ENCODE measurements at places on chromosomes 12 and 14.

GRCh38 chr12:62698701-62699101 lies 232.1 kb downstream of the MON2 start:
- DNase-seq: no peak

DNA sequence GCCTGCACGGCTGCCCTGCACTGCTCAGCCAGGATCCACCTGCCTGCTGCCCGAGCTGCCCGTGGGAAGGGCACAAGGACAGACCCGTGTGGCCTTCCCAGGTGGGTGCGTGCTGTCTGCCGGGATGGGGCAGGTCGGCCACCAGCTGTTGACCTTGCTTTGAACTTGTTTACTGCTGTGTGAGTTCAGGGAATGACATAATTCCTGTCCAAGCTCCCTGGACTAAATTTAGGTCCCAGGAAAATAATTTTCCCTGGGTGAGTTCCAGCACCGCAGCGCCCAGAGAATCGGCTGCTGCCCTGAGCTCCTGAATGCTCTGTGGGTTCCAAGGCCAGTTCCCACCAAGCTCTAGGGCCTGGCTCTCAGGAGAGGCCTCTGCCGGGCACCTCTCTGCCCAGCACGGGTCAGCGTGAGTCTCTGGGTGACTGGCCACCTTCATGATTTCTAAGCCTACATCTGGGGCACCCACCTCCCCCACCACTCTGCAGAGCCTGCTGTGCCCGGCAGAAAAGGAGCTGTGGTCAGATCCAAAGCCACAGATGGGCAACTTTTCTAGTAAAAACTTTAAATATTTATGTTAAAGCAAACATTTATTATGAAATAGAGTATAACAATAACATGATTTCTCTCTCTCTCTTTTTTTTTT lies 27.2 kb upstream of the MLXIP start:
- no peak for DNase-seq

DNA sequence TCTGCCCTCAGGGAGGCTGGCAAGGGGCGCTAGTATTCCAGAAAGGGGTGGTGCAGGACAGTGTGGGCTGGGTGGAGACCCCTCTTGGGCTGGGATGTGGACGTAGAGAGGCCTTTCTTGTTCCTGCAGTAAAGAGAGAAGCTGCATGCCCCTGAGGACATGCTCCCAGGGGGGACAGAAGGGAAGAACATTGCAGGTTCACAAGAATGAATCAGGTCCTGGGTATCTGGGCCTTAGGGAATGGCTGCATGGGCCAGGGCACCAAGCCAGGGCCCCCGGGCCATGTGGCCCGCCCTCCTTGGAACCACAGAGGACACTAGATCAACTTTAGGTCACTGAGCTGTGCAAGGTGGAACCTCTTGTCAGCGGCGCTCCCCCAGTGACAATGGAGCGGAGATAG lies 51.8 kb downstream of the ZNF664 start:
- no peak for DNase-seq

- DNase-seq: no peak
Observed at GRCh38 chr12:57759360-57759980, 4.6 kb downstream of the MARCHF9 start.

GRCh38 chr12:123077298-123078119 lies 73.4 kb downstream of the PITPNM2 start:
- no peak for DNase-seq

DNA sequence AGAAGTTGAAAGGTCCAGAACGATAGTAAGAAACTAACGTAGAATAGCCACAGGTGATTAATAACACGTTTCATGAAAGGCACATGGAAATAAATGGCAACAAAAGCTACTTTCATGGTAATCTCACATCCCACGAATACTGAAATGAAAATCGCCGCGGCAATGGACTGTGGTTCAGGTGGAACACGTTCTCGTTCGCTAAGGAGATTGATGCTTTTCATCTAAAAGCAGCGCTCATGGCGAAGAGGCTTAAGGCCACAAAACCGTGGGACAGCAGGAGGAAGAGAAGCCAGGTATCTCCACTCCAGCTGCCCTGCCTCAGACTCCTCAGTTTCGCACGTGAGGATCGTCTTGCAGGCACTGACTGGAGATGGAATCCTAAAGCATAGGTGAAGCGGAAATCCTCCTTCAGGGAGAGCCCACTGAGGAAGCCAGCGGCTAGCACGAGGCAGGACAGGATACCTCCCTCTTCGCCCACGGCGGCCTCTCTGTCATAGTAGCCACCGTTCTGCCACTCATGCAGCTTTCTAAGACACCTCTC lies 696 bp upstream of the GPHN start:
- DNase-seq: no peak

DNA sequence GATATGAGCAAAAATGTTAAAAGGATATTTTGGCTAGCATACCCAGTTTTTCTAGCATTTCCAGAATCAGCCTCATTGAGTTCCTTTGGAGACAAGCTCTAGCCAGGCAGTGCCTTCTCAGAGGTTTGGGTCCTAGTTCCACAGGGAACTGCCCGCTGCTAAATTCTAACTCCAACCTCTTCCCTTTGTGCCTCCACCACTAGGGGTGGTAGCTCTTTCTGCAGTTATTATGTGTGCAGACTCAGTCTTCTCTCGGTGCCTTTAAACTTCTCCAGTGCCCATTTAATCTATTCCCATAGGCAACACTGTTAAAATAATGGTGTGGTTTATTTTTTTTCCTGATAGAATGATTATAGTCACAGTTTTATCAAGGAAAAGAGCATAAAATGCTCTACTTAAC lies 21.5 kb upstream of the SLC25A3 start:
- no peak for DNase-seq

GRCh38 chr12:80099259-80099658 lies at the start of gene OTOGL:
TSS of gene OTOGL (plus strand) at chr12:80099537. CDS start at chr12:80209432, 109,895 bp downstream.
- DNase-seq: no peak

GRCh38 chr12:97316321-97316720 lies 146.3 kb upstream of the RMST start:
- no peak for DNase-seq

GRCh38 chr12:22431693-22432251 lies 97.3 kb upstream of the ST8SIA1 start:
- DNase-seq: no peak

- no peak for DNase-seq
Observed at GRCh38 chr14:50953502-50953901, 9.2 kb upstream of the PYGL start.

- DNase-seq: no peak
Observed at GRCh38 chr14:31843361-31844091, 233.6 kb upstream of the ARHGAP5 start.

GRCh38 chr14:27056586-27056985 lies 458.8 kb upstream of the NOVA1 start:
- no peak for DNase-seq

DNA sequence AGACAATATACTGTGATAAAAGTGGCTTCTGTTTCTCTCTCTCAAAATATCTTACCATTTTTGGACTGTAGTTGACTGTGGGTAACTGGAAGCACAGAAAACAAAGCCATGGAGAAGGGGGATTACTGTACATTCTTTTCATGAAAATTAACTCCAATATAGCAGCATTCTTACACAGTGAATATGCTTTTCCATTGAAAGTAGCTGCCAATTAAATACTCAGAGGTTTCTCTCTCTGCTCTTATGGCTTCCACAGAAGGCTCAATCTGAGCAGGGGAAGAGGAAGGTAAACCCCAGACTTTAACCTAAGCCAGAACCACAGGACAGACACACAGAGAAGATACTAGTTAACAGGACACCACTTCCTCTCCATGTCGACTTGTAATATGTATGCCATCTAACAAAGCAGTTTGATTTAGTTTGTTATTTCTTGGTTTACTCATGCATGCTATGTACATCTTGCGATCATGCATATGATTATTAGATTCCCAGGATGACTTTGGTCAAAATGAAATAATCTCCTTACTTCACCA lies 150.2 kb downstream of the SSPN start:
- DNase-seq: no peak

GRCh38 chr14:22419620-22420019 lies 169.4 kb downstream of the DAD1 start:
- DNase-seq: no peak

DNA sequence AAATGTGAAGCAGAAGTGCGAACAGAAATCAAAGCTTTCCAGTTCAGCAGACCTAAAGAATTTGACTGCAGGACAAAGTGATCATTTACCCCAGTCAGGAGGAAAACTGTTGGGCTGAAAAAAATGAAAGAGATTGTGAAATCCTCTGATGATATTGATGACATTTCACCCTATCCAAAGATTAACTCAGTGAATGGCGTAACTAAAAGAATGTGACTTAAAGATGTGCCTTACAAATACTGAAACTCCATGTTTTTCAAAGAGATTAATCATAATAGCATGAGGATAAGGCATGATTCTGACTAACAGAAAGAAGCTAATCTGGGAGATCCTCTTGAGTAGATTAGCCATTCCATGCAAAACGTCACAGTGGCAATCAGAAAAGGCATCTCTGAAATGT lies 225.6 kb downstream of the DUSP6 start:
- no peak for DNase-seq

- no peak for DNase-seq
Observed at GRCh38 chr14:63032641-63033040, 12.6 kb downstream of the KCNH5 start.

- DNase-seq: no peak
Observed at GRCh38 chr12:7373226-7373625, 69.4 kb downstream of the ACSM4 start.
